ENCODE measurements at places on chromosomes 2 and 18.

DNA sequence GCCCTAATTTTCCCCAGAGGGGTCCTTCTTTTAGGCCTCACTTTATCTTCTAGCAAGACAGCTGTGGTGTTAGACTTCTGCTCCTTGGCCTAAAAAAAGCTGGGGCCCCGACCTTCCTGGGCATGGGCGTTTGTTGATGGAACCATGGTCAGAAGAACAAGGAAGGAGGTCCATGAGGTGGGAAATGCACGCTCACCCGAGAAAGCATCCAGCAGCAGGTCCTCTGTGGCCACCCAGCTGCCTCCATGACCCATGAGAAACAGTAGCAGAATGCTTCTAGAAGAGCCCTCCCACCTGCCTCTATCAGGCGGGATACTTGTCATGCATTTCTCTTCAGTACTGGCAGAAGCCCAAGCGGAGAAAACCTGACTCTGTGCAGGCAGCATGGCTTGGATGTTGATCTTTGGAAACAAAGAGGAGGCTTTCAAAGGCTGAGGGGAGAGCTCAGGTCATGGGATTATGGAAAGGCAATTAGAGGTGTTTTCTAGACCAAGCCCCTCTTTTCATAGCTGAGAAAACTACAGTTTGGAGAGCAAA, 249.1 kb downstream of the FAM210A start:
- no peak for DNase-seq

- no peak for DNase-seq
These were observed 288.9 kb downstream of the RDH14 start for GRCh38 chr2:18271370-18272147.

- peak; percentile 56 for DNase-seq
These were observed 968.5 kb downstream of the BCL11A start for GRCh38 chr2:59584958-59585357.

GRCh38 chr2:72427022-72427861, 279.6 kb upstream of the CYP26B1 start:
- no peak for DNase-seq

DNA sequence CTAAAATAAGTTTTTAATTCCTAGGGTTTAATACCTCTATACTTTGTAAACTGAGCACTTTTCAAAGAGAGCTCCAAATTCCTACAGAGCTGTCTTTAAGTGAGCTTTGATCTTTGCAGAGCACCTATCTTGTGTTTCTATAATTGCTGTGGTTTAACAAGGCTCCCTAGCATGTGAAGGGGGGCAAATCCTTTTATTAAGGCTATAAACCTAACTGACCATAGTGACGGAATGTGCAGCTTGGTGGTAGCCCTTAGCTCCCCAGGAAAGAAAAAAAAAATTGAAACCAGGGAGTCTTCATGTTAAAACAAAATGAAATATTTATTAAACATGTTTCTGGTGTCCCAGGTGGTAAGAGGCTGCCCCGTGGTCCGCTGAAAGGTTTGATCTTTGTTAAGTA, 78.6 kb upstream of the ETAA1 start:
- DNase-seq = no peak

DNA sequence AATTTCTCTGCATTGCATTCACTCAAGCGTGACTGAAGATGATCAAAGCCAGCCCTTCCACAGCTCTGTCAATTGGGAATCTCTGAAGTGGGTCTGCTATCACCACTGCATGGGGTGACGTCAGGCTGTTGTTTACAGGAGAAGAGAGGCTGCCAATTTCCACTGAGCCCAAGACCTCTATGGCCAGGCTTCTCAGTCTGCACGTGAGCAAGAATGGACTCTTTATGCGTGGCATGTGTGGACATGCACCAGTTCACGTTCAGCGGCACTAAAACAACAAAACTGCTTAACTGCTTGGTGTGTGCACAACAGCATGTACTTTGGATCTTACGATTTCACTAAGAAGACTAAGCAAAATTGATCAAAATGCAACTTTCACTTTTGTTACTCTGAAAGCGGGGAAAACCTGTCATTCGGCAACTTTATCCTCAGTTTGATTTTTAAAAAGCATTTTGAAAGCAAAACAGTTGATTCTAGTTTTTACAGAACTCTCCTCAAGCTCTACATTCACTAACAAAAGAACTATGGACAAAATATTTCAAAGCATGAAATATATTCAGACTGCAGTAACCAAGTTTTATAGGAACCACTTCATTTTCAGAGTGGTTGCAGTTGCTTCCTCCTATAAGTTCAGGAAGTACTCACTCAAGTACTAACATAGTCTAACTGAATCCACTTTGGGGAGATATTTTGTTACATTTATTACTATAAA, 77.0 kb upstream of the SERTAD2 start:
- peak; percentile 63 for DNase-seq

- DNase-seq = no peak
These were observed 39.0 kb downstream of the SLC66A2 start for GRCh38 chr18:79912409-79912991.

DNA sequence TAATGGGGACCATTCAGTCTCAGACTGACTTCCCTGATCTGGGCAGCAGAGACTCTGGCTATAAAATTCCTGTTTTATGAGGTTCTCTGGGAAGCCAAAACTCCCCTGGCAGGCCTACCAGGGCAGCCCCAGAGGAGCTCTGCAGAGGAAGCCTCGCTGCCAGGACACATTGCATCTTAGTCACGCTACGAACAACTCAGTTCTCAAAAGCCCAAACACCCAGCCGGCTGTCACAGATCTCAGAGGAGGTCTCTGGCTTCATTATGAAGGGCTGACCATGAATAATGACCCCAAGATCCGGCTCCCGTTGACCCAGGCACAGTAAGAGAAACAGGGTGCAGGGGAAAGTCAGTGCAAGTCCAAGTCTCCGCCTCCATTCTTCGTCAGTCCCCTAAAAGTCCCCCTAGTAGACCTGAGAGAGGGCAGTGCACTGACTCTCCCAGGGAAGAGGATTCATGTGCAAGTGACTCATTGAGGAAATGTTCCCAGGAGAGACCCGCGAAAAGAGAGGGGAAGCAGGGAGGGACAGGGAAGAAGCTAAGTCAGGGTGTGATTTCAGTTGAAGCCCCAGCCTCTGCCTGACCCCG, 212.3 kb downstream of the CYP26B1 start:
- no peak for DNase-seq

DNA sequence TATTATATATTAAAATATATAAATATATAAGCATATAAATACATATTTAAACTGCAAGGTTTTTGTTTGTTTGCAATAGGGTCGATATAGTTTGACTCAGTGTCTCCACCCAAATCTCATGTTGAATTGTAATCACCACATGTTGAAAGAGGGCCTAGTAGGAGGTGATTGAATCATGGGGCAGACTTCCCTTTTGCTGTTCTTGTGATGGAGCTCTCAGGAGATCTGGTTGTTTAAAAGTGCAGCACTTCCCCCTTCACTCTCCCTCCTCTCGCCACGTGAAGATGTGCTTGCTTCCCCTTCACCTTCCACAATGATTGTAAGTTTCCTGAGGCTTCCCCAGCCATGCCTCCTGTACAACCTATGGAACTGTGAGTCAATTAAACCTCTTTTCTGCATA, 2137.3 kb upstream of the CELF4 start:
- DNase-seq = no peak

- no peak for DNase-seq
These were observed 19.3 kb downstream of the MSGN1 start for GRCh38 chr2:17835516-17835915.

DNA sequence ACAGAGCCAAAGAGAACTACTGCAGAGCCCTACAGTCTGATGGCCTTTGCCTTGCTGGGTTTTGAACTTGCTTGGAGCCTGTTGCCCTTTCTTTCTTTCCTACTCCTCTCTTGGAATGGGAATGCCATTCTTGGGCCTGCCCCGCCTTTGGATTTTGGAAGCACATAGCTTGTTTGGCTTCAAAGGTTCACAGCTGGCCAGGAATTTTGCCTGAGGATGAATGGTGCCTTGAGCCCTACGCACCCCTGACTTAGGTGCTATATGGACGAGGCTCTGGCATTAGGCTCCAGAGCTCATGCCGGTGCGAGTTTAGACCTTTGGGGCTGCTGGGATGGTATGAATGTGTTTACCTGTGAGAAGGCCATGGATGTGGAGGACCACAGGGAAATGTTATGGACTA, 663.3 kb upstream of the HS6ST1 start:
- no peak for DNase-seq

- DNase-seq = no peak
These were observed 111.5 kb upstream of the THSD7B start for GRCh38 chr2:136653861-136654260.

- DNase-seq = no peak
These were observed 112.0 kb upstream of the FOSL2 start for GRCh38 chr2:28280619-28281018.

DNA sequence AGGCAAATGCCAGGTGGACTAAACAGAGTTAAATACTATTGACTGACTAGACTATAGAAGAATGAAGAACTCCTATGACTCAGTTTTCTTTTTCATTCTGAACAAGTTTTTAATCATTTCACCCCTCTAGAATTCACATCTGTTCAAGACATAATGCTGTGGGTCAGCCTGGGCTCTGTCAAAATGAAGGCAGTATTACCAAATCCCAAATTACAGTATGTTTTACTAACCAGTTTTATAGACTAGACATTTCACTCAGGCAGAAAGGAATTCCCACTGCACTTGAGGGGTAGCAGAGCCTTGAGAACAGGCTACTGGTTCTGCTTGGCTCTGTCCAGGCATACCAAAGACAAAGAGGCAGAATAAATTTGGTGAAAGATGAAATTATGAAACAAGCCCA, 511.7 kb downstream of the EPHA4 start:
- DNase-seq = no peak

All from NCI-H526 (cell line).